ENCODE measurements at places on chromosomes 7 and 10.
A peak's percentile ranks its signal among the peaks of the same experiment; 100 is the strongest.

GRCh38 chr10:3828404-3829155 is 43.6 kb upstream of the KLF6 start:
- DNase-seq = no peak

GRCh38 chr10:57506414-57507094 is 761.1 kb downstream of the IPMK start:
- DNase-seq = no peak

DNA sequence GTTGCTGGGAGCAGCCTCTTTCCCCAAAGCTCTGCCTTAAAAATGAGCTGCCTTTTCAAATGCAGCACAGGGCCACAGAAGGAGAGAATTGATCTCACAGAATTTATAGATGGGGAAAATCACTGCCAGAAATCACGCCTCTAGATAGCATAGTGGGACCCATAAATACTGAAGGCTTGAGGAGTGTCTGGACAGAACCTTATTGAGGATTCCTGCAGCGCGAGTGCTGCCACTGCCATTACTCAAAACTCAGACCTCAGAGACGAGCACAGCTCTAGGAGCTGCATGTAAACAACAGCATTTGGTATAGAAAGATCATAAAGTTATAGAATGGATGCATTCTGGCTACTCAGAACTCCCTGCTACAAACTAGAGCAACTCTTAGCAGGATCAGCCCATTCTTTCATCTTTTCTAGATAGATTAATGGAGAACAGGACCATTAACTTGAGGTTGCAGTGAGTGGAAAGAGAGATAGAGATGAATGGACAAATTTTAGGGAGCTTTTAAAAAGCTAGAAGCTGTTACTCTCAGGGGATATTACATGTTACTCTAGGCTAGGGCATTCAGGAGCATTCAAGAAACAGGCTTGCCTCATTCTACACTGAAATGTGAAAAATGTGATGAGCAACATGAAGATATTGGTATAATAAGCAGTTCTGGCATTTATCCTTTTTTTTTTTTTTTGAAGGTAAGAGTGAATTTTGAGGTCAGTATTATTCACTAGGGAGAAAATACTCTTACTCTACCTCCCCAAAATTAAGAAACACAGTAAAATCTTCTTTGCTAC is 267.2 kb upstream of the SLC26A5 start:
- DNase-seq = no peak

- no peak for DNase-seq
These were observed 53.8 kb upstream of the ABLIM1 start for GRCh38 chr10:114711869-114712250.

GRCh38 chr10:92434385-92434784 is 139.5 kb downstream of the IDE start:
- no peak for DNase-seq

GRCh38 chr7:41538810-41539724 is 163.8 kb downstream of the INHBA start:
- DNase-seq = no peak

GRCh38 chr10:33550811-33551210 is 216.3 kb upstream of the NRP1 start:
- no peak for DNase-seq

DNA sequence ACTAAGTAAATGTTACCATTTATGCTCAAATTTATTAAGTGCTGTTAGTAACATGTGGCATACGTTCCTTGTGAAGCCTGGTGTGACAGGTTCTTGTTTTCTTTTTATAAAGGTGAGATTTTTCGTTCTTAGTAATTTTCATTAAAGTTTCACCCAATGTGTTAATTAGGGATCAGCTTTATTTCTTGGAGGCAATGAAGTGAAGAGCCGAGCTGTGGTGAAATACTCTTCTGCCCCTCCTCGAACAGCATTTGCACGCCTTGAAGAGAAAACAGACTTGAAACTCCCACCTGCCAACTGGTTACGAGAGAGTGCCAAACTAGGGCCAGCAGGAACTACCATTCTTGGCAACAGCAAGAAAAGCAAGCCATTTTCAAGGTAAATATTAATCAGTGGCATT is 1.5 kb downstream of the EDRF1 start:
- DNase-seq = no peak

- peak; percentile 73 for DNase-seq
These were observed 8.6 kb upstream of the INHBA start for GRCh38 chr7:41711283-41712064.

DNA sequence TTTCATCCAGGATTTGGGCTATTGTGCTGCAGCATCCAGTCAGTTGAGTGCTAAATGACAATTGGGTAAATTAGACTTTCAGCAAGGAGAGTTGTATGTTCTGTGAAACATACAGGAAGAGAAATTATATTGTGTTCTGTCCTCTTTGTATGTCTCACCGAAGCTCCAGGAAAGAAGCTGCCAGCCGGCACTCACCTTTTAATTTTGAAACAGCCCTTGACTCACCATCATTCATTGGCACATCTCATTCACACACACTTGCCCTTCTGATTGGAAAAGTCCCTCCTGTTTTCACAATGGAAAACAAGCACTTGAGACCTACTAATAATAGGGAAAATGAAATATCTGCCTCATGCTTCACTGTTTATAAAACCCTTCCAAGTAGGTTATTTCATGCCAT is 495.6 kb downstream of the RPS24 start:
- no peak for DNase-seq

GRCh38 chr10:102324061-102324460 is 71.4 kb upstream of the NFKB2 start:
- DNase-seq = no peak

- DNase-seq = no peak
These were observed 33.5 kb upstream of the TARP start for GRCh38 chr7:38306914-38307313.

GRCh38 chr7:17042211-17042610 is 160.4 kb upstream of the AGR3 start:
- DNase-seq = no peak

DNA sequence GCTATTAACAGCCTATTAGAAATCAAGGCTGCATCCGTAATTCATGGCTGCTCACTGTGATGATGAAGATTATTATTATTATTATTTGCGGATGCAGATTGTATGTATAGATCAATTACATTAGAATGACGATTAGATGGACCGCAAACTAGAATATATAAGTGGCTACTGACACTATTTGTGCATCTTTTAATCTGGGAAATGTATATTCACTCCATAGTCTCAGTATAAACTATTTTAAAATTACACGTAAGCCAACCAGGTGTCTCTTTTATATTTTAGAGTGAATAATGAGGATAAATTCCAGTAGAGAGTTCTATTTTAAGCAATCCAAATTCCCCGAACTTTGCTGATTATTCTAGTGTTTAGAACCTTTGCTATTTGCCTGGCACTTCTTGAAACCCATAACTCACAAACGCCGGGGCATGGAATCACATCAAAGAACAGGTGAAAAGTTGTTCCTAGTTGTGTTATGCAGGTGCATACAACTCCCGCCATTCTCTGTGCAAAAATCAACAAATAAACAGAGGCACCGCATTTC is 509 bp upstream of the ING3 start:
- no peak for DNase-seq
